ENCODE measurements at places on chromosomes 6 and 20. TPM values are rescaled to one million over a fixed set of nuclear protein-coding genes. Genes with fewer than 3 reads are reported as not detected.

CFB gene
- 132 TPM for total RNA-seq

COL20A1 gene
- not detected for total RNA-seq

ZSCAN23 gene
- not detected for total RNA-seq

TRMT11 gene
- 44.6 TPM for total RNA-seq

PRRT1 gene
- 1.4 TPM for total RNA-seq

PRR18 gene
- total RNA-seq: not detected

DNAH8 gene
- total RNA-seq: not detected

CPXM1 gene
- total RNA-seq: not detected

CALHM4 gene
- total RNA-seq: not detected

STX11 gene
- total RNA-seq: 29.5 TPM

CFAP206 gene
- 1.4 TPM for total RNA-seq

HSPA12B gene
- total RNA-seq: 64.8 TPM

Measured in ascending aorta (tissue), 2 donors.